ENCODE measurements at places on chromosomes 16 and 17.

GRCh38 chr17:19554393-19554792 lies 20.7 kb downstream of the SLC47A1 start:
- ATAC-seq: no peak

DNA sequence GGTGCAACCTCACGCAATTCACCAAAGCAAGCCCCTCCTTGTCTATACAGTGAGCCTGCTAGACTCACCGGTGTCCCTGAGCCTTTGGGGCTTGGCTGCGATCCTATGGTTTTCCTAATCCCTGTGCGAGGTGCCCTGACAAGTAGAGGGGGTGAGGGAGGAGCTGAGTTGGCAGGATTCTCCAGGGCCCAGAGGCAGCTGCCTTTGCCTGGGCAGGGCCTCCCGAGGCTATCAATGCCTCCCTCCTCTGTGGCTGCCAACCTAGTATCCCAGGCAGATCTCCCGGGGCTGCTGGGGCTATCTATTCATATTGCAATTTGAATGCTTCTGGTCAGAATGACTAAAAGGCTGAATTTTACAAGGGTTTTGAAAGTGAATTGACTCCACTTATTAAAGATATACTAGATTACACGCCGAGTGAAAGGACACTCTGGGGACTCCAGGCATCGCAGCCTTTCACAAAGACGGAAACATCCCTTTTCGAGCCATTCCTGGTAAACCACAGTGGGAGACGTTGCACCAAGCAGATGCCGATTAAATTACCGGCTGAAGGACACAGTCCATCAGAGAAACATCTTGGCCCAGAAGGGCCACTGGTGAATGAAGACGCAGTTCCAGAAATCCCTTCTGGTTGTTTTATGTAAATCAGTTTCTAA lies 11.3 kb upstream of the PITPNM3 start:
- ATAC-seq: no peak

DNA sequence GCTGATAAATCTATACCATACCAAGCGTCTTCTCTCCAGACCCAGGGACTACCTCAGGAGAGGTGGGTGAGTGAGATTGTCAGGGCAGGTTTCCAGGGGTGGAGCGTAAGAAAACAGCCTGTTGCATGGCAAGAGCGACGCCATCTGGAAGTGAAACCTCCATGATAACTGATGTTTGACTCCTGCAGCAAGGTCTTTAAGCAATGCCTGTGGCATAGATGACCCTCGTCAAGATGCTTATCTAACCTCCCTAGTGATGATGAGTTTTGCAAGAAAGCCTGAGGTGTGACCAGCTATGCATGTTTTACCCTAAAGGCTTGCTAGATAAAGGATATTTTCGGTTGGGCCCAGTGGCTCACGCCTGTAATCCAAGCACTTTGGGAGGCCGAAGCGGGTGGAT lies 71.6 kb downstream of the GSG1L start:
- no peak for ATAC-seq

GRCh38 chr17:21276264-21276588 lies 8.3 kb upstream of the MAP2K3 start:
- no peak for ATAC-seq

DNA sequence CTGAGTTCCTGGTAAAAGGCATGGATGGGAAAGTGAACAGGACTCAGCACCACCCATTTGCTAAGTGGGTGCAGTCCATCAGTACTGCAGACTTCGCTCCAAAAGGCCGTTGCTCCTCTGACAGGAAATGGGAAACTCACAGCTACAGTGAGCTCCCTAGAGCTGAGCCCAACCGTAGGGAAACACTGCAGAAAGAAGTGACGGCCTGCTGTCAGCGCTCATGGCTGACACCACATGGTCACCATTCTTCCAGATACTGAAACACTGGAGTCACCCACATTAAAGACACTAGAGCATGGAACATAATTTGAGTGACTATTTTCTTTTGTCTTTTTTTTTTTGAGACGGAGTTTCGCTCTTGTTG lies 31.9 kb downstream of the UBE2O start:
- ATAC-seq: no peak

DNA sequence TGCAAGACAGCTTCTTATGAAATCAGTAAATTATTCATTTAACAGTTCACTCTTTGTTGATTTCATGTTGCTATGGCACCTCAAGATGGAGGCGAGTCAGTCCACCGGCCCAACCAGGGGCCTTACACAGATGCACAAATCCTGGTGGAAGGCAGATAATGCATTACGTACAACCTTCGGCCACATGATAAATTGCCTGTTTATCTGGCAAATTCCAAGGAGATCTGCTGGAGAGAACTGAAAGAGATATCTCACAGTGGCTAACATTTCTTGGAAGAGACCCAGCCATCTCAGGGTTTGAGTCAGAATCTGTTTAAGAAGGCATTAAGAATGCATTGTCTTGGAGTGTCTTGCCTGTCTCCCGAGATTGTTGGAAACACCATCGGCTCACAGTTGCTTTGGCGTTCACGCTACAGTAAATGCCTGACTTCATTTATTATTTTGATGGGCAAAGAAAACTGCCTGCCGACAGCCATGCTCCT lies 225.6 kb downstream of the MSI2 start:
- no peak for ATAC-seq

DNA sequence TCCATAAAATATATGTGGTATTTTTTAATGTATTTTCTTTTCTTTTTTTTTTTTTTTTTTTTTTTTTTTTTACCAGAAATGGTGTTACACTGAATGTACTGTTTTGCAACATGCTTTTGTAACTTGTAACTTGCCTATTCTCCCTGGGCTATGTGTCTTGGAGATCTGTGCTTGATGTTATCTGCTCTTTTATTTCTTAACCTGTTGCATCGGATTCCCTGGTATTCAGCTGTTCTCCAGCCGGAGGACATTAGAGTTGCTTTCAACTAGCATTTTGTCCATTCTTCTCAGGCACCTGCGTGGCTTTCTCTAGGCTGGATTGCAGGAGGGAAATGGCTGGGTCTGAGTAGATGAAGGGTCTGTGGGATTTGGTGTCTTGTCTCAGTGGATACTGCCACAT lies 47.4 kb downstream of the KATNIP start:
- ATAC-seq: no peak

GRCh38 chr17:30235386-30236296 lies at the start of gene SLC6A4:
Gene SLC6A4 (minus strand): TSS chr17:30235697. CDS start chr17:30221958, 13,739 bp downstream.
- ATAC-seq: no peak

- peak; percentile 60 for ATAC-seq
Observed at GRCh38 chr17:28916302-28916934, 13.5 kb upstream of the DHRS13 start.

- no peak for ATAC-seq
Observed at GRCh38 chr16:10660950-10661635, 33.6 kb downstream of the TEKT5 start.

DNA sequence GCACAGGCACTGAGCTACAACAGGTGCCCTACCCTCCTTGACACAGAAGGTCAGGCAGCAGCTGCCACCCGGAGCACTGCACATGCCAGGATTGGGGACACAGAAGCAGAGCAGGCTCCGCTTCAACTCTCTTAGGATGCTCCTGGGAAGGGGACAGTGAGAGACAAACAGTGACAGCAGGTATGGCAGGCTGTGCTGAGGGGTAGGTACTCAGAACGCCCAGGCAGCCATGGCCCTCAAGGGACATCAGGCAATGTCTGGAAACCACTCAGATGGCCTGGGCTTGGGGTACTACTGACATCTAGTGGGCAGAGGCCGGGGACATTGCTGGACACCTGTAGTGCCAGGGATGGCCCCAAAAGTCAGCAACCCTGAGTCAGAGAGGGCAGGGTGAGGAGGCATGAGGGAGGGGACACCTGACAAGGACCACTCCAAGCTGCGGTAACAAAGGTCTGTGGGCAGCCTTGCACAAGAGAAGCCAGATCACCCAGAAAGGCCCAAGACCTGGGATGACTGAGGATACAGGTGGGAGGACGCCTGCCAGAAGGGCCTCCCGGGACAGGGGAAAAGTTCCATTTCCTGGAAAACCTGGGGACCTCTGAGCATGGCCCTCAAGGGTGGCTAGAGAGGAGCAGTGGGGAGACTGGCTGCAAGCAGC lies 21.2 kb downstream of the PEMT start:
- no peak for ATAC-seq
